Psoas muscle (tissue), 8 donors: ENCODE measurements at places on chromosomes 13 and 19.

DNA sequence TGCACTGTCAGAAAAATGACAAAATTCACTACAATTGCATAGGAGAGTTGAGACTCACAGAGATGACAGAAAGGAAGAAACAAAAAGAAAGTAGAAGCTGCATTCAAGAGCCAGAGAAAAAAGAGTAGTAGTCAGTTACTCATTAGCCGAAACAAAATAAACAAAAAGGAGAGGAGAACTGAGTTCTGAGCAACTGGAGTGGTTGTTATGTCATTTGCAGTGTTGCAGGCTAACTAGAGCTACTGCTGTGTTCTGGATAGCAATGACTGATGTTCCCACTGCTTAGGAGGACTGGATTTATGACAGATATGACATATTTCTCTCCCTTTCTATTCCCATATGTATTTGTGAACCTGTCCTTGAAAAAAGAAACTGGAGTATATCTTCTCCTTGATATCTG, 482.6 kb downstream of the RFC3 start:
- no peak for DNase-seq

DNA sequence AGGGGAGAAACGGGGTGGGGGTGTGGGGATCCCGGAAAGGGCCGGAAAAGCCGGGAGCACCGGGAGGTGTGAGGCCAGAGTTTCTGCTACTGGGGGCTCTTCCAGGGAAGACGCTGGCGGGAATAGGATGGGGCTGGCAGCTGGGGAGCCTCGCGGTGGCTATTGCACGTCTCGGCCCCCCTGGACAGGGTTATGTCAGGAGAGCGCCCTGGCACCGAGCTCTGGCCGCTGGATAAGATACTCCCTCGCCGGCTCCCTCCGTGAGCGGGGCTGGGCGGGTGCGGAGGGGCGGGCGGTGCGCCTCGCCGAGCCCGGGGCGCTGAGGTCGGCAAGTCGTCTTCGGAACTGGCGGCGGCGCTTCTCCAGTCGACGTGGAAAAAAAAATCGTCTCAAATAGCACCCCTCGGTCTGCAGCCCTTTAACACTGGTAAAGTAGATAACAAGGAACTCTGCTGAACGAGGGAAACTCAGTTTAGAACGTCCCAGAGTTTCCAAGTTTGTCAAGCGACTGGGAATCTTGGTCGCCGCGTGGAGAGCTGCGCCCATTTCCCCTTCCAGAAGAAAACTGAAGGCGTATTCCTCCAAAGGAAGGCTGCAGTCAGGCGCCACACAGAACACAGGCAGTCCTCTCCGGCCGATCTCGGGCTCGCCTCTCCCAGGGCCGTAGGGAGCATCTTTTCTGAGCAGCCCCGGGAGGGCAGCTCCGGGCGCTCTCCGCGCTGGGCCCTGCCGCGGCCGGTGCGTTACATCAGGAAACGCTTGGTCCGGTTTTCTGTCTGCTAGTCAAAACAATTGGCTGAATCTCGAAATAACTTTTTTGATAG, 115.1 kb downstream of the KCNRG start:
- peak; percentile 81 for DNase-seq

DNA sequence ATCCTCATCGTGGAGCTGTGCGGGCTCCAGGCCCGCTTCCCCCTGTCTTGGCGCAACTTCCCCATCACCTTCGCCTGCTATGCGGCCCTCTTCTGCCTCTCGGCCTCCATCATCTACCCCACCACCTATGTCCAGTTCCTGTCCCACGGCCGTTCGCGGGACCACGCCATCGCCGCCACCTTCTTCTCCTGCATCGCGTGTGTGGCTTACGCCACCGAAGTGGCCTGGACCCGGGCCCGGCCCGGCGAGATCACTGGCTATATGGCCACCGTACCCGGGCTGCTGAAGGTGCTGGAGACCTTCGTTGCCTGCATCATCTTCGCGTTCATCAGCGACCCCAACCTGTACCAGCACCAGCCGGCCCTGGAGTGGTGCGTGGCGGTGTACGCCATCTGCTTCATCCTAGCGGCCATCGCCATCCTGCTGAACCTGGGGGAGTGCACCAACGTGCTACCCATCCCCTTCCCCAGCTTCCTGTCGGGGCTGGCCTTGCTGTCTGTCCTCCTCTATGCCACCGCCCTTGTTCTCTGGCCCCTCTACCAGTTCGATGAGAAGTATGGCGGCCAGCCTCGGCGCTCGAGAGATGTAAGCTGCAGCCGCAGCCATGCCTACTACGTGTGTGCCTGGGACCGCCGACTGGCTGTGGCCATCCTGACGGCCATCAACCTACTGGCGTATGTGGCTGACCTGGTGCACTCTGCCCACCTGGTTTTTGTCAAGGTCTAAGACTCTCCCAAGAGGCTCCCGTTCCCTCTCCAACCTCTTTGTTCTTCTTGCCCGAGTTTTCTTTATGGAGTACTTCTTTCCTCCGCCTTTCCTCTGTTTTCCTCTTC, 6.3 kb downstream of the MYADM start:
- no peak for DNase-seq

- DNase-seq = no peak
These were observed 224.2 kb downstream of the TSHZ3 start for GRCh38 chr19:31125071-31125470.

DNA sequence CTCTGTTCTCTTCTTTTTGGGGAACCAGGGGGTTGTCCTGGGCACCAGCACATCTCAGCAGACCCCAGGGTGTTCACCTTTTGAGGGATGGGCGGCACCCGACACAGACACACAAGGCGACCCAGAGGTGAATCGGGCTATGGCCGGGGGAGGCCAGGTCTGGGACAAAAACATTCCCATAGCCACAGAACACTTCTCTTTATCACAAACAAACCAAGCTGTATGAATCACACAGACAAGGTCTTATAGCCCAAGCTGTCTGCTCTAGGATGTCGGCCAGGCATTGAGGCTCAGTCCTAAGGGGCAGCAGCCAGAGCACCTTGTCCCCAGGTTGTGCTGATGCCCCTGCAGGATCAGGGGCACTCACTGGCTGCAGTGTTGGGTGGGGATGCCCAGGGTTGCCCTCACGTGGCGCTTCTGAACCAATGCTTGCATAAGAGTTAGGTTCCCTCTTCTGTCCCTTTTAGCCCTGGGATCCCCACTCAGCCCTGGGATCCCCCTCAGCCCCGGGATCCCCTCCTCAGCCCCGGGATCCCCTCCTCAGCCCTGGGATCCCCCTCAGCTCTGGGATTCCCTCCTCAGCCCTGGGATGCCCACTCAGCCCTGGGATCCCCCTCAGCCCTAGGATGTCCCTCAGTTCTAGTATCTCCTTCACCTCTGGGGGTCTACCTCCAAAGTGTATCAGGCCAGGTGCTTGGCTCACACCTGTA, 26.9 kb downstream of the MAU2 start:
- no peak for DNase-seq

DNA sequence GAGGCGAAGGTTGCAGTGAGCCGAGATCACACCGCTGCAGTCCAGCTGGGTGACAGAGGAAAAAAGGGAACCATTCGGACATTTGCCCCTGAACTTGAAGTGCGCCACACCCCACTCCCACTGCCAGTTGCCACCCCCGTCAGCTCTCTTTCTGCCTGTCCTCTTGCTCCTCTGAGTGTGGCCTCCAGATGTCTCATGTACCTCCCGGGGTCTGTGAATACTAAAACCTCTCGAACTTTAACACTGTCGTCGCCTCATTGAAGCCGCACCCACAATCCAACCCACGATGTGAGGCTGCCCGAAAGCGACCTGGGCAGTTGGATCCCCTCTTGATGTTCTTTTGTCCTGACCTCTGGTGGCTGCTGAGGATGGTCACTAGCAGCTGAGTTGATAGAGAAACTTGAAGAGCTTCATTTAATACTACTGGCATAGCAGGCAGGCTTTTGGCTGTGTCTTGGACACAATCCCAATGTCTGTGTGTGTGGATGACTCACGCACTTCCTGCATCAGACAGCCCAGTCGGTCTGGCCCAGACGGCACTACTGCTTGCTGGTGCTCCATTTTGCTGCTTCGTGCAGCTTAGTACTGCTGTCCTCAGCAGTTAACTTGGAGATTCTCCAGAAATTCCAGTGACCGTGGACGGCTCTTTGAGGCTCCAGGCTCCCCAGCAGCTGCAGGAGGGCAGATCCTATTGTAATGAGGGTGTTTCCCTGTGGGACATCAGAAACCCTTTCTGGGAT, 4.2 kb downstream of the FPR3 start:
- peak; percentile 83 for DNase-seq
